ENCODE measurements at places on chromosomes 1 and 21. TPM values are rescaled to one million over a fixed set of nuclear protein-coding genes. Genes with fewer than 3 reads are reported as not detected.

- DNase-seq = no peak
Observed at GRCh38 chr1:193658081-193658480, 471.7 kb upstream of the B3GALT2 start.

GRCh38 chr1:46303038-46303871 is at the start of the genes LRRC41 and UQCRH:
Gene LRRC41 (minus strand): TSS chr1:46303616. CDS start chr1:46303322, 294 bp downstream.
Gene UQCRH (plus strand): TSS chr1:46303698. CDS start chr1:46303767, 69 bp downstream.
- DNase-seq = peak; percentile 95

GRCh38 chr1:33256471-33257206 is at the start of gene ZNF362:
Gene ZNF362 (plus strand): TSS chr1:33256492. CDS start chr1:33270575, 14,083 bp downstream.
- peak; percentile 54 for DNase-seq

GRCh38 chr1:92756537-92756936 is 28.4 kb downstream of the EVI5 start:
- DNase-seq = no peak

GRCh38 chr1:81954534-81955020 is 153.8 kb downstream of the ADGRL2 start:
- DNase-seq = no peak

DNA sequence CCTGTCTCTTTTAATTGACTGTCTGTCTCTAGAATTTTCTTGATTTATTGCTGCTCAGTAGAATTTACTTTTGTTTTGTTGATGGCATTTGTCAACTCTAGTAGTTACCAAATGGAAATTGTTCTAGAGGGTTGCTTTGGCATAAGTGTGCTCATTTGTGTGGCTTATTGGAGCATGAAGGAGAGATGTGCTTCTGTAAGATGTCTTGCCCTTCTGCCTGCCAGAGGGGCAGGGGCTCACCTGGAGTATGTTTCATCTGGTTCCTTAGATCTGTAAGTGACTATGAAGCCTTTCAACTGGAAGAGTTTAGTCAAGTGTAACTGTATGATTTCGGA is 345.5 kb downstream of the DISC1 start:
- no peak for DNase-seq

GRCh38 chr1:233256191-233256590 is 39.3 kb downstream of the PCNX2 start:
- DNase-seq = no peak

GRCh38 chr1:205127646-205128045 is 5.9 kb upstream of the RBBP5 start:
- no peak for DNase-seq

- DNase-seq = no peak
Observed at GRCh38 chr1:234879147-234880080, 249.2 kb downstream of the TOMM20 start.

DNA sequence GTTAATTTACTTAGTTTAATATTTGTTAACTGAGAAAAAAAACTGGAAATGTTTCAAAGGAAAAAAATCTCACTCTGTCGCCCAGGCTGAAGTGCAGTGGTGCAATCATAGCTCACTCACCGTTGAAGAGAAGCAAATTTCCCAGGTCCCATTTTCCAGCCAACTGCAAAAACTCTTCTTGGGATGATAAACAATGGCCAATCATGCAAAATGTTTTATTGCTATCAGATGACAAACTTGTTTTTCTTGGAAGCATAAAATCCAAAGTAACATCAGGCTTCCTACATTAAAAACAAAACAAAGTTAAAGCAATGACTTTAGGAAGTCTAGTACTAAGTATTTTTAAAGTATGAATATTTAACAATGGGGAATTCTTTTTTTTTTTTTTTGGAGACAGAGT is 84.9 kb downstream of the LYST start:
- no peak for DNase-seq

GRCh38 chr1:60281360-60281932 is 207.9 kb upstream of the C1orf87 start:
- no peak for DNase-seq

DNA sequence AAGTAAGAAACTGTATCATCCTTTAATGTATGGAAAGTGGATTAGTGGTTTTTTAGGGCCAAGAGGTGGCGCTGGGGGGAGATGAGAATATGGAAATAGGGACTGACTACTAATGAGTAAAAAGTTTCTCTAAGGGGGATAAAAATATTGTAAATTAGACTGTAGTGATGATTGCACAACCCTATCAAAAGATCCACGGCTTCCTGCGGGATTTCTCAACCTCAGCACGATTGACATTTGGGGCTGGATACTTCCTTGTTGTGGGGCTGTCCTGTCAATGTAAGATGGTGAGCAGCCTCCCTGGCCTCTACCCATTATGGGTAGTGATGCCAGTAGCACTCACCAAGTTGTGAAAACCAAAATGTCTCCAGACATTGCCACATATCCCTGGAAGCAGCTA is 36.0 kb upstream of the PRDM2 start:
- DNase-seq = no peak

GRCh38 chr21:42110691-42111469 is 39.8 kb downstream of the UMODL1 start:
- no peak for DNase-seq

DNA sequence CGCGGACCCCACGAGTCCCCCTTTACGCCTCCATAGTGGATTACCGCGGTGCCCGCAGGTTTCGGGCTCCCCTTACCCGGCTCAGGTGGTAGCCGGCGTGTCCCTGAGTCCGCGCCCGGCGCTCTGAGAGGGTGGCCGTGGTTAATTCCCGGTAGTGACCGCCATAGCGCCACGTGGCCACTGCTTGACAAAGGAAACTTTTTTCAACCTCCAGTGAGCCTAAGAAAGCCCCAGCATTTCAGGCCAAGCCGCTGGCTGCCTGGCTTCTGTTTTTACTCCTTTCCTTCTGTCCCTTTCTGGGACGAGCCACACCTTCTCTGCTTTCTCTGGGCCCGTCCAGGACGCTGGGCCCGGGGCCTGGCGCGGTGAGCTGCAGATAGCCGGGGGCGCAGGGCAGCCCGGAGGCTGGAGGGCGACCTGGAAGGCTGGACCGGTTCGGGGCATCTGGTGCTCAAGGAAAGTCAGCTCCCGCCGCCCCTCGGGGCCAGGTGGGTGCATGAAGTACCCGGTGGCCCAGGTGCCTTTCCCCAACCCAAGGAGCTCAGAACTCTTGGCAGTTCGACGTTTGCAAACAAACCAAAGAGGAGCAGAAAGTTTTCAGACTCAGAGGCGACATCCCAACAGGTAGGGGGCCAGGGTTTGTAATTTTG is 540 bp upstream of the C1orf198 start:
- DNase-seq = peak; percentile 48

- DNase-seq = no peak
Observed at GRCh38 chr1:88549536-88549935, 134.5 kb upstream of the PKN2 start.

- DNase-seq = no peak
Observed at GRCh38 chr1:3731583-3732433, 20.4 kb upstream of the CCDC27 start.

DNA sequence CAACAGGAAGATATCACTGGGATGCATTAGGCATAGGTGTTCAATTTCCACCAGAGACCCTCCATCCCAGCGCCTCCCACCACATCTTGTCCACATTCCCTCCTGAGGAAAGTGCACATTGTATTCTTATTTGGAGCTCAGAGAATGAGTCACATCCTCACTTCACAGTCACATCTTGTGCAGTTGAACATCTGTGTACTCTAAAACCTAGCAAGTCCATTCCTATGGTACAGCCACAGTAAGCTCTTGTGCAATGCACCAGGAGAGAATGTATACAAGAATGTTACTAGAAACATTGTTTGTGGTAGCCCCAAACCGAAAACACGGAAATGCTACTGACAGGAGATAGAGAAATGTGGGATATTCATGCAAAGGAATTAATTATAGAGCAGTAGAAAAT is 1.6 kb upstream of the KDF1 start:
- DNase-seq = no peak

DNA sequence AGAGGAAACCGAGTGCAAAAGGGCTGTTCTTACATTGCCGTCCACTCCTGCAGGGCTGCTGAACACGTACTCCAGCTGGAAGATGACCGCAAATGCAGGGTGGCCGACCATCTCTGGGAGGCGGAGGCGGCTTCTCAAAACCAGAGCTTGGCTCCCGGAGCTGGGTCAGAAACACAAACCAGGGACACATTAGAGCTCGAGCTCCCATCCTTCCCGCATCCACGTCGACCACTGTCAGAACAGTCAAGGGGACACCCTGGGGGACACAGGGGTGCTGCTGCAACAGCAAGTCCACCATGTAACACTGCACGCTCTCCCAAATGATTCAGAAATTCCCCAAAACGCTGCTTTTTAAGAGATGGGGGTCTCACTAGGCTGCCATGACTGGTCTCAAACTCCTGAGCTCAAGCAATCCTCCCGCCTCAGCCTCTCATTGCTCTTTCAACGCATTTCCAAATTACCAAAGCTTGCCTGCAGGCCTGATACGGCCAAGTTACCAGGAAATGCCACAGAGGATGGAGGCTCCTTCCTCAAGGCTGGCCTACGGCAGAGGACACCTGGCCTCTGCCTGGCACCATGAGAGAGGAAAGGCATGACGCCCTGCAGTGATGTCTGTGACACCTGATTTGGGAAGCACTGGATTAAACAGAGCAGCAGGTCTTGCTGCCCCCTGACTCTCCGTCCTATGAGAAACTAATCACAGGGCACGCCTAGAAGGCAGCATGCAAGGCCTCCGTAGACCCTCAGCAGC is 45.0 kb downstream of the NPHP4 start:
- DNase-seq = no peak

DNA sequence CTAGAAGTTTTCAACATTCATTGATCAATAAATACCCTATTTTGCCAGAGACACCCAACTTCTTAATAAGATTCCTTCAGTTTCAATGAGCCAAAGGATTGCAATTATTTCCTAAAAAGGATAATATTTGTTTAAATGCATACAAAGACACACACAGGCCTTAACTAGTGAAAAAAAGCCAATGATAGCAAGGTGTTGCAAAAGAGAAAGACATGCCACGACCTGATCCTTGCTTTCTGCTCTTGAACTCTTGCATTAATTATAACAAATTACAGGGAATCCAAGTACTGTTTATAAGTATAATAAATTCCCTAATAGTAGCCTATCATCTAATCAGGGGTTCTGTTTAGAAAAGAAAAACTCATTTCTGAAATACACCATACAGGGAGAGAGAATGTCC is 131.1 kb downstream of the PTPN14 start:
- DNase-seq = no peak

DNA sequence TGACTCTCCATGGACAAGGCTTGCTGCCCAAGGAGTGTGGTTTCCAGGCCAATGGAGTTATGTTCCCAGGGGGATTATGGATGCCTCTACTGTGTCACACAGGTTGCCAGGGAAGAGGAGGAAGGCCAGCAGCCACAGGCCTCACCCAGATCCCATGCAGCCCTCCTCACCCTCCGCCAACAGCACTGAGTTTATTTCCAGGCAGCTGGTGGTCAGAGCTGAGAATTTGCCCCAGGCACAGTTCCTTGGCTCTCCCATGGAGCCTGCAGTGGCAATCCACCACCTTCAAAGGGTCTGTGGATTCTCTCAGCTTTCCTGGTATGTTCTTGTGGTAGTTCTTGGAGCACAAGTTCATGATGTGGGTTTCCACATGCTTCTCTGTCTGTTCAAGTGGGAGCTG is 79.2 kb downstream of the NTNG1 start:
- DNase-seq = no peak

DNA sequence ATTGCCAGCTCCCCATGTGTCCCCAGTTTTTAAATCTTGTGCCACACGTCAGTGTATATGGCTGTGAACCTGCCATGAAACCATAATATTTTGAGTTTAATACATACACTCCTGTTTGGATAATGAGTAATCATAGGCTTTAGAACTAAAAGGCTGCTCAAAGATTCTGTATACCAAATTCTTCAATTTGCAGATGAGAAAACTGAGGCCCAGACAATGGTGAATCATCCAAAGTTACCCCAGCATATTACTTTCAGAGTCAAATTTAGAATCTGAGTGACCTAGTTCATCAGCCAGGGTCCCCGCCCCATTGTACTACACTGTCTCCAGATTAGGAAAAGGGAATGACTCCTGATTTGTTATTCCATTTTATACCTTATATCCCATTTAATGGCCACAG is 224.6 kb downstream of the FGGY start:
- DNase-seq = no peak

DNA sequence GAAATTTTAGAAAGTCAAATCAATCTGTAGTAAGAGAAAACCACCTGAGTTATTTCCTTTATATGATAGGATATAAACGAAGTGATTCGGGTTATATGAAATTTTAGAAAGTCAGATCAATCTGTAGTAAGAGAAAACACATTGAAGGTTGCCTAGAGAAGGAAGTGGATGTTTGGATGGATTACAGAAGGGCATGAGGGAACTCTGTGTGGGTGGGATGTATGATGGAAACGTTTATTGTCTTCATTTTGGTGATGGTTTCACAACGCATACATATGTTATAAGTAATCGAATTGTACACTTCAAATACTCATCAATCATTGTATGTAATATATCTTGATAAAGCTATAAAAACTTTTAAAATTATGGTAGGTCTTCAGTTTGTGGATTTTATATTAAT is 5.1 kb downstream of the CR1 start:
- DNase-seq = no peak

DNA sequence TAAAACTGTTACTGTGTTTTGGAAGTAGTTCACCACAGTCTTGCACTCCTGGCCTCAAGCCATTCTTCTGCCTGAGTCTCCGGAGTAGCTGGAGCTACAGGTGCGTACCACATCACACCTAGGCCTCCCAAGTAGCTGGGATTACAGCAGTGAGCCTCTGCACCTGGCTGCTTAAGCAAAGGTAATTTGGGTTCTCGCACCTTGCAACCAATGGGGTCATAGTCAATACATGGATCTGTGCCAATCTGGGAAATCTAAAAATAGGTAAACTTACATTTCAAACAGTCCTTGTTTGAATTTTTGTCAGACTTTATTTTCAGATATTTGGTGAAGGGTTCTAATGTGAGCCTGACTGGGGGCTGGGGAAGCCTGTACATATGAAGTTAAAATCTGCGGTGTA is 466.5 kb downstream of the PCP4 start:
- DNase-seq = no peak

DNA sequence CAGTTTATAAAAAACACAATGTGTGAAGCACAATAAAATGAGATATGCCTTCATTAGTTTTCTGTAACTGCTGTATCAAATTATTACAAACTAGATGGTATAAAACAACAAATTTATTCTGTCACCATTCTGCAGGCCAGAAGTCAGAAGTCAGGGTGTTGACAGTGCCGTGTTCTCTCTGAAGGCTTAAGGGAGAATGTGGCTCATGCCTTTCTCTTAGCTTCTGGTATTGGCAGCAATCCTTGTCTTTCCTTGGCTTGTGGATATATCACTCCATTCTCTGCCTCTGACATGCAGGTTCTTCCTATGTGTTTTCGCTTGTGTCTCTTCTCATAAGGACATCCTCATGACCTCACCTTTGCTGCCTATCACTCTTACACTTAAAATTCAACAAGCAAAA is 10.1 kb downstream of the NEK7 start:
- DNase-seq = no peak

The LRRC3 gene
- polyA plus RNA-seq = not detected

The FAM229A gene
- polyA plus RNA-seq = 0.09 TPM

The RAB3B gene
- polyA plus RNA-seq = not detected

The ETV3L gene
- polyA plus RNA-seq = not detected

The SLC16A4 gene
- polyA plus RNA-seq = not detected

The CACNA1S gene
- polyA plus RNA-seq = not detected

The PADI2 gene
- 0.20 TPM for polyA plus RNA-seq

The SLC35D1 gene
- polyA plus RNA-seq = 3.7 TPM

The CR1L gene
- polyA plus RNA-seq = not detected

The LRRIQ3 gene
- polyA plus RNA-seq = 1.2 TPM

The MEX3A gene
- not detected for polyA plus RNA-seq

The HHAT gene
- 1.4 TPM for polyA plus RNA-seq

The OR2T35 gene
- polyA plus RNA-seq = not detected

The FCRL4 gene
- not detected for polyA plus RNA-seq

Measured in immature natural killer cell (primary cell).